HFF-Myc (cell line): ENCODE measurements at places on chromosomes 16 and 17.

- DNase-seq, result no peak
These were observed 641.3 kb downstream of the KCNJ2 start for GRCh38 chr17:70810609-70811008.

DNA sequence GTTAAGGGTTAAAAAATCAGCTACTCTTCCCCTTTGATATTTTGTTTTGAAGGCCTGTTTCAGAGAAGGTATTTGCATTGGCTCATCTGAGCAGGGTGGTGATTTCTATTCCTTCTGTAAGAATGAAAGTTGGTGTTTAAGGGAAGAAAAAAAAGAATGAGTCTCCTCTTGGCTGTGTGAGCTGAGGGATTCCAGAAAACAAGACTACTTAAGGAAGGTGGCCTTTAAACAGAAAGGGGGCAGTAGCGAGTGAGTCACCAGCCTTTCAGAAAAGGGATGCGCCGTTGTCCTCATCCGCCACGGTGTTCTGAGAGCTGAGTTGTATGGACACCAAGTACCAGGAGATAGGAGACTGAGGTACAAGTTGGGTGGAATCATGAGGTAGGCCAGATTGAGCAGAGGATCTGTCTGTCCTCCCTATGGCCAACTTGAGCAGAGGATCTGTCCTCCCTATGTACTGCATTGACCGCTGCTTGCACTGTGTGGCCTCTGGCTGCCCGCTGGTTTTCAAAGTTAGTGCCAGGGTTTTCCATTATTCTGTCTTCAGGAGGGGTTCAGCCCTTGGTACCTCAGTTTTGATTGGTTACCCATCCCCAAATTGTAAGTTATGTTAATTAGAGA lies 8.2 kb downstream of the PRKCA start:
- no peak for DNase-seq

- DNase-seq, result no peak
These were observed 79.0 kb downstream of the NFAT5 start for GRCh38 chr16:69644790-69645189.

DNA sequence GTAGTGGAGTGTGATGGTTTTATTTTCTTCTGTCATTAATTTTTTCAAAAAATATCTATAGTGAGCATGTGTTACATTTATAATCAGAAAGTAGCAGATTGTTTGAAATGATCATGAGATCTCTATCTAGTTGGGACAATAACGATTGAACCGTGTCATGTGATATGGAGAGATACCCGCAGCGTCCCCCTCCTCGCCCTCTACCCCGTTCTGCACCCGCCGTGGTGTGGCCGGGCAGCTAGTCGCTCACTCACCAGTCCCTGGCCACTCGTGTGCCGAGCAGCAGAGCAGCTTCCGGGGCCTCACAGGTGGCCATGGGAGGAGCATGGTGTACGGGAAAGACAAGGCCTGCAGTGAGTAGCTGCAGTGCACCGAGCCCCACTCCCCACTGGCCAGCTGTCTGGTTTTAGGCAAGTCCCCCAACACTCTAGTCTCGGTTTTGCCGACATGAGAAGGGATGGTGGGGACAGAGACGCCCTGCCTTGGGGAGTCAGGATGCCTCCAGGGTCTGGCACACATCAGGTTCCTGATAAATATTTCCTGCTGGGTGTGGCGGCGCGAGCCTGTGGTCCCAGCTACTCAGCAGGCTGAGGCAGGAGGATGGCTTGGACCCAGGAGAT lies 15.3 kb downstream of the MLYCD start:
- no peak for DNase-seq

- DNase-seq, result no peak
These were observed 18.0 kb upstream of the PMFBP1 start for GRCh38 chr16:72189865-72190371.

DNA sequence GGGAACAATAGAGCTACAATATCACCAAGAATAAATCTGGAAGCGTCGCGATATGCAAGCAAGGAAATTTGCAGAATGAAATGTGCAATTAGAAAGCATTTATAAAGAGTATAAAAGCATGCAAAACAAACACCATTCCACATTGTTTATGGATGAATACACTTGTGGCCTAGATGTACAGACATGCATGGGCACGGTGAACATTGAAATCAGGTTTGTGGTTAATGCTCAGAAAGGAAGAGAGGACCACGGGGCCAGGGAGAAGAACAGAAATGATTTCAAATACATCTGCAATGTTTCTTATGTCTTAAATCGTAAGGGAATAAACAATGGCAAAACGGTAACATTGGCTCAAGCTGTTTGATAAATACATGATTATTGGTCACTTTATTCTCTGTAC lies 235.9 kb downstream of the FOXL1 start:
- no peak for DNase-seq

DNA sequence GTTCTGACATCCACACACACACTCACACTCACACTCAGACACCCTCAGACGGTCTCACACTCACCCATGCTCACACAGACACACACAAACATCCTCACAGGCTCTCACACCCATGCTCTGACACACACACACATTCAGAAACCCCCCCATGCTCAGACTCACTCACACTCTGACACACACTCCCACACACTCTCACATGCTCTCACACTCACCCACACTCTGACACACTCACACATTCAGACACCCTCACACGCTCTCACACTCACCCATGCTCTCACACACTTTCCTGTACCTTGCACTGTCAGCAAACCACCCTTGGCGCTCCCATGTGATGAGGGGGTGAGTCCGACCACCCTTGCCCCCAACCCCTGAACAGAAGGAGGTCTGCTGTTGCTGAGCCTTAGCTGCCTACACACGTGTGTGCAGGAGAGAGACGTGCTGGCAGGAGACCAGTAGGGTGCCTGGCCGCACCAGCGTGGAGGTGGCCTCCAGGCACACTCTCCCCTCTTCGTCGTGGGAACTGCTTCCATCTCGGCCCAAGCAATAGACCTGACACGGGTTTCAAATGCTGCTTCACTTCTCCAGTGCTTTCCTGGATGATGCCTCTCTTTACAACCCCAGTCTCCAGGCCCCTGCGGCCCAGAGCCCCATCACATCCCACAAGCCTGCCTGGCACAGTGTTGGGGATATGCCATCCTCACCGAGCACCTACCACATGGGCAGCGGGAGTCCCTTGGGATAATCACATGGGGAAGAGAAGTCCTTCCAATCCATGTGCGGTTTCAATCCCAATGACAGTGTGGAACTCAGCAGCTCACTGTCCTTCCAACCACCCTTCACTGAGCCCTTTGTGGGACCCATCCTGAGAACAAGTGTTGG lies 267.8 kb upstream of the FOXF1 start:
- DNase-seq, result no peak

- no peak for DNase-seq
These were observed 7.9 kb downstream of the SETD1A start for GRCh38 chr16:30965436-30965835.

DNA sequence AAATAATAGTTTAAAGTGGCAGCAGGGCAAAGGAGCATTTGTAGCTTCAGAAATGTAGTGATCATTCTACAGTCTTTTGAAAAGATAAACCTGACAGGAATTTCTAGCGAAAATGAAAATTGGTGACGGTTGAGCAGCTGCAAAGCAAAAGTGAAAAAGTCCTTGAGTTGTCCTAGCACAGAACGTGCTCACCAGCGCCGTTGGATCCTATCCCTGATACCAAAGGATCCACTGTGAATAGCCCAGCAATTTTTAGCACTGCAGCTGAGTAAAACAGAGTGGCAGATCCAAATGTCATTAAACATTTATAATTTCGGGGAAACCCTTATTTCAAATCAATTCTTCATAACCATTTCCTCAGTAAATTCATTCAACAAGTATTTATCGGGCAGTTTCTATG lies 453.8 kb upstream of the HSBP1 start:
- no peak for DNase-seq

- no peak for DNase-seq
These were observed 256.6 kb upstream of the MYOCD start for GRCh38 chr17:12409082-12409481.
